ENCODE measurements at places on chromosomes 2 and 18.

GRCh38 chr2:102992607-102993006 is 230.8 kb downstream of the TMEM182 start:
- no peak for DNase-seq

DNA sequence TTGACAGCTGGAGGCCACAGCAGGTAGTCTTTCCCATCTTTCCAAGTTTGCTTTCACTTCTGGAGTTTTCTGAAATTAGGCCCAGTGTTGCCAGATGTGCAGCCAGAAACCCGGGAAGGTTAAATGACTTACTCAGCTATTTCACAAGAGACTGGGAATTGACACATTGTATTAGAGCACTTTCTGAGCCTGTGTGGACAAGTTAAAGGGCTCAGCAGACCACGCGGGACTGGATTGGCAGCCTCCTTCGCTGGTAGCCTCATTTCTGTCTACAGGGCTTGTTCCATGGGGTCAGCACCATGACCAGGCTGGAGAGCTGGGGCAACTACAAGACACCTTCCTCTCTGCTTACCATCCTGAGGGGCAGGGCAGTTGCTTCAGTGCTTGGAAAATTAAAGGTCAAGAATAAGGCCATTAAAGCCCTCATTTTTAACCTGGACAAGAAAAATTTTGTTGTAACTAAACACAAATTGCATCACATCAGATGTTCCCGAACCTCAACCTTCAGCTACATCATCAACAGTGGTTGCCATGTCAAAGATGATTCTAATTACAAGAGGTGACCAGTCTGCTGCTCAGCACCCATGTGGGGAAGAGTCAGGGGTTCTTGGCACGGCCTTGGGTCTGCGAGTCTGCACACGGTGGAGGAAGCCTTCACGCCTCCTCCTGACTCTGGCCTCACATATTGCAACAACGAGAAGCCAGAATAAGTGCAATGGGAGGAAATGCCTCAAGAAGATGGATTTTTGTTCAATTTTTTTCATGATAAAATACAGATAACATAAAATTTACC is 279.5 kb upstream of the RAB6C start:
- DNase-seq: no peak

DNA sequence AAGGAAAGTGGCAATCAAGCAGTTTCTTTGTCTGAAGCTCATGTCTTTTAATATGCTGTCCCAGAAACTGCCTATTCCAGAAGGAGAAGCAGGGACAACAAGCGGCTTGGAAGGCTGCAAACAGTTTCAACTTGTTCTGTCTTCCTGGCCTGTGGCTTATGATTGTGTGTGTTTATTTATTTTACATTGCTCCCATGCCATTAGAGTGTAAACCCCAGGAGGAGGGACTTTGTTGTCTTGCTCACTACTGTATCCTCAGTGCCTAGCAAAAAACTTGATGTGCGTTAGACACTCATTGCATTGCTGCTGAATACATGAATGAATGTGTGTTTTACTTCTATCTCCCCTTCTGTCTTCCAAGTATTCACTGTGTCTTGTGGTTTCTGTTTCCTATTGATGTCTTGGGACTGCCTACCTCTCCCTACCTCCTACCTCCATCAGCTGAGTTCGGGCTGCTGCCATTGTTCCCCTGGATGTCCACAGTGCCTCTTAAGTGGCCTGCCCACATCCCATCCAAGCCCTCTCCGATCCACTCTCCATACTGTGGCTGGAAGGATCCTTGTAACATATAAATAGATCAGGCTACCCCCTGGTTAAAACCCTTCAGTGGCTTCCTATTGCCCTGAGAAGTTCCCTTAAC is 261.4 kb downstream of the DYSF start:
- no peak for DNase-seq

DNA sequence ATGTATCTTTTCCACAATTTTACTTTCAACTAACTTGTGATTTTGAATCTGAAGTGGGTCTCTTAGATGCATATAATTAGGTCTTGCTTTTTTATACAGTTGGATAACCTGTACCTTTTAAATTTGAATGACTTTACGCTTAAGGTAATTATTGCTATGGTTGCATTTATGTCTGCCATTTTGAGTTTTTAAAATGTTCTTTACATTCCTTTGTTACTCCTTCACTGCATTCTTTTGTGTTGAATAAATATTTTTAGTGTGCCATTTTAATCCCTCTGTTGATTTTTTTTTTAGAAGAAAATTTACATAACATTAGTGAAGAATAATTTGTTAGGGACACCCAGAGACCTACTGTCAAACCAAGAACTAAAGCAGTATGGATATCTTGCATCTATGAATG is 65.3 kb downstream of the BIRC6 start:
- no peak for DNase-seq

DNA sequence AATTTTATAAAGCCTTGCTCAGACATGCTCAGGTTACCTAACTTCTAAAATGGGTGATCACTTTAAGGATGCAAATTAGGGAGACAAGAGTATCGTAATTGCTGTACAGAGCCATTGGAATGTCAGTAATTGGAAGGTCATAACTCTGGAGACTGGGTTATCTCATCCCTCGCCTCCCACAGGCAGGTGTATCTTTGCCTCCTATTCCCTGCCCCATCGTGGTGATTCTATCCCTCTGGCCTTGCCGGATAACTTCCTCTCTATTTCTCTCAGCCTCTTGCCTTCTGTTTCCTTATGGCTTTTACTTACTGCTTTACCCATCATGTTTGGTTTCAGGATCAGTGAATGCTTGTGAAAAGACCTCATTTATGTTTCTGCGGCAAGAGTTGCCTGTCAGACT is 2.5 kb downstream of the PDK1 start:
- DNase-seq: no peak

DNA sequence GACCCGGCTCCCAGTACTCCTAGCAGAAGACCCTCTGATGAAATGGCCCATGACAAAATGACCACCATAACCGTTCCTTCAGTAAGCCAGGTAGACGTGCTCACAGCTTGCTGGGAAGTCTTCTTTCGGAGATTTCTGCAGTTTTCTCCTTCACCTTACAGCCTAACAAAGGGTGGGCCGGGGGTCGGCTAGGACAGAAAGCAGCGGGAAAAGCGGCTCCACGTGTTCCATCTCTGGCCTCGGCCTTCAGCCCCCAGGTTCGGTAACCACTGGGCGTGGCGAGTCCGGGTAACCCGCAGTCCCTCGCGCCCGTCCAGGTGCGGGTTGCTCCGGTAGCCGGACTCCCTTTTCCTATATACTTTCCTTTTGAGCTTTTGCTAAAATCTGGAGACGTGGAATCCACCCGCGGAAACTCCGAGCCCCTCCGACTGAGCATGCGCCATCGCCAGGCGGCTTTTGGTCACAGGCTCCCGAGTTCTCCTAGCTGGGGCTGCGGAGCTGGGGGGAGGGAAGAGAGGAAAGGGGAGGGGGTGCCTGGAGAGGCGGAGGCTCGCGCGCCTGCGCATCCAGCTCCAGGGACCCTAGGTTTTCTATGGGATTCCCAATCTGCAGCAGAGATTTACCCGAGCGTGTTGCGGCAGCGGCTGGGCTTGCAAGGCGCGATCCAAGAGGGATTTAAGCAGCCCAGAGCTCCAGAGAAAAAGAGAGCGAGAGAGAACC is at the start of gene VSNL1:
TSS of gene VSNL1 (plus strand) at position 604 of the 720 bp plus-strand sequence. CDS start 51,379 bp downstream, outside the sequence.
- no peak for DNase-seq

DNA sequence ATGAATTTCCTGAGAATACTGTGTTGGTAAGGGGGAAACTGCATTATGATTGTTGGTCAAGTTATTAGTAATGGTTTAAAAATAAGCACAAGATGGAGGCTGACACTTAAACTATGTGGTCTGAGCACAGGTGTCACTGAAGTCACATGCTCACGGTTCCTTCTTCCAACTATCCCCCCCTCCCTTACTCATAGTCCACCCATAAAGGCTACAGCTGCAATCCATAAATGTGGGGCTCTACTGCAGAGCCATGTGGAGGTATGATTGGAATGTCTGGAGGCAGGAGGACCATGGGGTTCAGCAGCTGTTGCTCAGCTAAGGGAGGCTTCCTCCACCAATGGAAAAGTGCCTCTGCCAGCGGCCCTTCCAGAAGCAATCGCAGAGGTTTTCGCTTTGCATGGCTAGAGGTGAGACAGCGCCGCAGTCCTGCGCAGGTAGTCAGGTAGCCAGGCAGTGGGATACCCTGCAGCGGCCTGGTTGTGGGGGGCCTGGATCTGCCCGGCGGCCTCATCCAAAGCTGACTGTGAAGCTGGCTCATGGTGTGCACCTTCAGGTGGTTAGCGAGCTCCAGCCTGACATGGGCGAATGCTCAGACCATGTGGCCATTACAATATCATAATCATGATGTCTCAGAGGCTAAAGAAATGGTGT is 249.6 kb downstream of the DCDC2C start:
- DNase-seq: no peak

DNA sequence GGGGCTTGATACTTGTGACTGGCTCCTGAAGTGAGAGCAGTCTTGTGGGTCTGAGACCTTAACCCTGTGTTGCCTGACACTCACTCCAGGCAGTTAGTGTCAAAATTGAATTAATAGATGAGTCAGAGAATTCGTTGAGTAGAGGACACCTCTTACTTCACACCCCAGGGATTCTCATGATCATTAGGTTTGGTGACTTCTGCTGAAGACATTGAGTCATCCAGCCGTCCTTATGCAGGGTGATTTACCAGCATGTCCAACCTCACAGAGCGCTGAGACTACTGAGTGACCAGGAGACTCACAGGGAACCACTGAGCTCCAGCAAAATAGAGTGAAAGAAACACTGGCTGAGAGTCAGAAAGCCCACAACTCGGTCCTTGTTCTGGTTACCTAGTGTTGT is 36.0 kb upstream of the EVA1A start:
- DNase-seq: no peak

- DNase-seq: no peak
Measured at GRCh38 chr2:231685349-231686191, 22.8 kb upstream of the PTMA start.

GRCh38 chr2:65834771-65835475 is 402.5 kb upstream of the SPRED2 start:
- DNase-seq: no peak

- no peak for DNase-seq
Measured at GRCh38 chr18:40404284-40404683, 1550.8 kb upstream of the PIK3C3 start.

GRCh38 chr2:173952267-173953046 is 12.7 kb downstream of the SP3 start:
- DNase-seq: no peak

- DNase-seq: no peak
Measured at GRCh38 chr2:228878138-228878537, 392.9 kb downstream of the PID1 start.

DNA sequence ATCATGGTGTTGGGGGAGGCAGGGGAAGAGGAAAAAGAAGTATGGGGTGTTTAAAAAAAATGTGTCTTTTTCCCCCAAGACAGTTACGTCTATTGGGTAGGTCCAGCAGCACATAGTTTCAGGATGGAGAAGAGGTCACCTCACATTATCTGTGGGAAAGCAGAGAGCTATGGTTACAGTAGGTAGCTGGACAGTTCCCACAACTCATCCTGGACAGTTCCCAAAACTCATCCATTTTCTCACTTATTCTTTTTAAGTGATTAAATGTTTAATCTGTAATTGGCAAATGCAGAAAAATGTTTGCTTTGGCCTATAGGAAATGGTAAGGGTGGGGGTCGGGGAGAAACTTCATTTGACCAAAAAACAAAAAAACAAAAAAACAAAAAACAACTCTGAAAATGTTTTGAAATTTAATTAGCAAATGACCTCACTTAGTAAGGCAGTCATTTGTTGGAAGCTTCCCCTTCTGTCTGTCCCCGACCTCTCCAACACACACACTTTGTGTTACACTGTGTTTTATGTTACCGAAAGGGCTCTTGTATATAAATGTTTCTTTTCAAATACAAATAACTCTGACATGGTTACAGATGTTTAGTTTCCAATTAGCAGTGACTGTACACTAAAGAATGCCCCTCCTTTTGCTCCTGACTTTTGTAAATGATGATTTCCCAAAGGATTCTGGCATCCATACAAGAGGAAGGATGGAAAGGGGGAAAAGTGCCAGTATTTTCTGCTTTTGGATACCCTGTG is 173.3 kb upstream of the ZFP36L2 start:
- no peak for DNase-seq

DNA sequence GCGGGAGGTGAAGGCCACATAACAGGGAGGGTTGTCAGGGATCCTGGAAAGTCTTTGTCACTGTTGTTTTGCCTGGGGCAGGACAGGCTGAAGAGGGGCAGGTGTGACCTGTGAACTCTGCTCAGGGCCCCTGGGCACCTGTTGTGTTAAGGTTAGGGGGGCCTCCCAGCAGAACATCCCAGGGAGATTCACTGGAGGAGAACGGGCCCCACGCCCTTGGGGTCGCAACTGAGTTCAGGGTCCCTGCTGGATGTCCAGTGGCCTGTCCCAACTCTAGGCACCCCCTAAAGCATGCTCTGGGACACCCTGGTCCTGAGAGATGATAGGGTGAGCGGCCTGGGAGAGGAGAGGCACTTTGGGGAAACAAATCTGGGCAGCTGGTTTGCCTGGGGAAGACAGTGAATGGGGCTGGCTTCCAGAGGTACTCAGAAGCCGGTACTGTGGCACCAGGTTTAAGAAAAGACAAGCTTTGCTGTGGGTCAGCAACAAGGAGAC is 22.9 kb downstream of the GPR35 start:
- DNase-seq: no peak

DNA sequence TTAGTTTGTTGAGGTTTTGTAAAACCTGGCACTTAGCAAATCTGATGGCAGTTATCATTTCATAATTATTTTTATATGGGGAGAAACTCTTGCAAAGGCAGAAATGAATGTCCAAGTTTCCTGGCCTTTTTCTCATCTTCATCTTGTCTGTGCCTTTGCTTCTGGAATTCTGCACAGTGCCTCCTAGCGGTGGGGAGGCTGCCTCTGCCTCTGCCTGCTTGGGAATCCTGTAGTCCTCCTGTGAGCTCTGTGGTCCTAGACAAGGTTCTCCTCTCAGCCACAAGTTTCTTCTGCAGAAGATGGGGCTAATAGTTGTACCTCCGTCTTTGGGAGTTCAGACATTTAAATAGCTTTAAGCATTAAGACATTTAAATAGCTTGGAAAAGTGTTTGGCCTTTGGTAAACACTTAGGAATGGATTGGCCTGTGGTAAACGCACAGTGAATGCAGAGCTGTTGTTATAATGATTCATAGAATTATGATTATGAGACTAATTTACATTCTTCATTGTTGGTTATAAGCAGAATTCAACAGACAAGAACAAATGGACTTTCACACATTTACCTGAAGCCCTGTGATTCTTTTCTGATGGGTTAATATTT is 101.2 kb downstream of the ZNF236 start:
- no peak for DNase-seq

DNA sequence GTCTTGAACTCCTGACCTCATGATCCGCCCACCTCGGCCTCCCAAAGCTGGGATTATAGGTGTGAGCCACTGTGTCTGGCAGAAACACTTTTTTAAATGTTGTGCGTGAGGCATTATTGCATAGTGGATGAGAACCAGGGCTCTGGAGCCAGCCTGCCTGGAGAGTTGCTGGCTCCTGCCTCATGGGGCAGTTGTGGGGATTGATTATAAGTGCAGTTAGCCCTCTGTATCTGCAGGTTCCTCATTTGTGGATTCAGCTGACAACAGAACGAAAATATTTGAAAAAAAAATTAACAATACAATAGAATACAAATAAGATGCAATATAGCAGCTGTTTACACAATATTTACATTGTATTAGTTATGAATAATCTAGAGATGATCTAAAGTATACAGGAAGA is 129.4 kb upstream of the EML6 start:
- no peak for DNase-seq

- no peak for DNase-seq
Measured at GRCh38 chr2:64731746-64732145, 78.0 kb upstream of the SERTAD2 start.
